ENCODE measurements at places on chromosomes 11 and 22.

GRCh38 chr11:34267417-34267816 lies 90.4 kb downstream of the ABTB2 start:
- DNase-seq, result no peak

GRCh38 chr11:1516273-1517067 lies 29.9 kb upstream of the MOB2 start:
- no peak for DNase-seq

DNA sequence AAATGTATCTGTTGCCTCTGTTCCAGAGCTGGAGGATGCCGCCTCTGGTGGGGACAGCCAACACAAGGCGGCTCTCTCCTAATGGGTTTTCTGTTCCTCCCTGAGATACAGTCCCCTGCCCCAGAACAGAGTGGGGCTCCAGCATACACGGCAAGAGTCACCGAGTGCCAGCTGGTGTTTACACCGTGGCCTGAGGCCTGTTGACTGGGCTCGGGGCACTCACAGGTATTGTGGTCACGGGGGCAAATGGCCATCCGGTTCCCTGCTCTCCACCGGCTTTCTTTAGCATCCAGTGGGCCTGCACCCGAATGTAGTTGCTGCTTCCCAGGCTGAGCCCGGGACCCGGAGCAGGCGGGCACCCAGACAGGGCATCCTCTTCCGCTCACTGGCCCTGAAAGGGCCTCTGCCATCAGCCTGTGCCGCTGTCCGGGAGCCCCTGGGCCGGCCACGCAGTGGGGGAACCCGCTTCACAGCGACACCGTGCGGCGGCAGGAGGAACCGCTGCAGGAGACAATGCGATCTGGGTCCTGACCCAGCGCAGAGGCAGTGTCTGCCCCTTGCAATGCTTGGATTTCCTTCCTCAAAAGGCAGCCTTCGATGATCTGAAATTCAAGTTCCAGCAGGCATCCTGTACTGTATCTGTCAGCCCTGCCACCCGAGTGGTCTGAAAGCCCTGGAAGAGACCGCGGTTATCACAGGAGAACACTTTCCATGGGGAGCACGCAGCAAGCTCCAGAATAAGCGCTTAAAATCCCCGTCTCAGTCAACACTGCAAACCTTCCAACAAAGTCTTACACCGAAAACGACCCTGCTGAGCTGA lies 859 bp upstream of the KRTAP5-5 start:
- DNase-seq, result peak; percentile 81

GRCh38 chr22:46678785-46679700 lies 58.9 kb downstream of the GRAMD4 start:
- DNase-seq, result no peak

- DNase-seq, result no peak
Measured at GRCh38 chr22:27670701-27671412, 130.7 kb downstream of the MN1 start.

GRCh38 chr11:272195-272930 lies 5.8 kb upstream of the NLRP6 start:
- DNase-seq, result no peak

DNA sequence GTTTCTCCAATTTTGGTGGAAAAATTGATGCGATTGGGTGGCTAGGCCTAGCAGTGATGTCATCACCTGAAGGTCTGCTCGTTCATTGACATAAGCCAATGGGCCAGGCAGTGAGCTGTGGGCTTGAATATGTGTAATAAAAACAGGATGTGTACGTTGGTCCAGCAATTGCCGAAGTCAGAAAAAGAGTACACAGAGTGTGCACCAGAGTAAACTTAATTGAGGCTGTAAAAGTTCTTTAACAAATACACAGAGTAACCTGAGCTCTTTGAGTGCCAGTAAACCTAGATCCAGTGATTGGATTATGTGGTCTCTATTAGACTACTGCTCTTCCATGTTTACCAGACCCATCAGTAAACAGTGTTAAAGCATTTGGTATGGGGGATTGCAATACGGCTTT lies 13.0 kb upstream of the GLYATL1 start:
- no peak for DNase-seq

- DNase-seq, result no peak
Measured at GRCh38 chr11:30568931-30569330, 17.2 kb downstream of the MPPED2 start.

- no peak for DNase-seq
Measured at GRCh38 chr11:40168414-40168813, 1291.0 kb downstream of the LRRC4C start.

- no peak for DNase-seq
Measured at GRCh38 chr11:114340311-114341131, 44.3 kb downstream of the NNMT start.

- no peak for DNase-seq
Measured at GRCh38 chr11:74694136-74694930, 36.9 kb downstream of the CHRDL2 start.

- no peak for DNase-seq
Measured at GRCh38 chr11:3042496-3043314, 14.5 kb downstream of the CARS1 start.

DNA sequence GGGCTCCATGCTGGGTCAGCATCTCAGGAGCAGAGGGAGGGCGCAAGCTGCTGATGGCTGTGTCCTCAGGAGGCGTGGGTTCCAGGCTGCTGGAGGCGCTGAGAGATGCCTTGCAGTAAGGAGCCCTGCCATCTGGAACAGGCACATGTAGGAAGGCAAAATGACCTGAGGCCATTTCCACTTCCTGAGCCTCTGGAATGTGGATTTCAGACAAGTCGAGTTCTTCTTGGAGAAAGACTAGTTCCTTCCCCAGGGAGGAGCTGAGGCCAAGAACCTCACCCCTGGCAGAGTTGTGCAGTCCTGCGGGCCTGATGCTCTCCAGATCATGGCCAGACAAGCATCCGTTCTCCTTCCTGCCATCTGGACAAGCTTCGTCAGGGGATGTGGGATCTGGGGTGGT lies 19.3 kb downstream of the HPS4 start:
- DNase-seq, result no peak

- DNase-seq, result no peak
Measured at GRCh38 chr22:17781319-17782031, 7.2 kb upstream of the BID start.

DNA sequence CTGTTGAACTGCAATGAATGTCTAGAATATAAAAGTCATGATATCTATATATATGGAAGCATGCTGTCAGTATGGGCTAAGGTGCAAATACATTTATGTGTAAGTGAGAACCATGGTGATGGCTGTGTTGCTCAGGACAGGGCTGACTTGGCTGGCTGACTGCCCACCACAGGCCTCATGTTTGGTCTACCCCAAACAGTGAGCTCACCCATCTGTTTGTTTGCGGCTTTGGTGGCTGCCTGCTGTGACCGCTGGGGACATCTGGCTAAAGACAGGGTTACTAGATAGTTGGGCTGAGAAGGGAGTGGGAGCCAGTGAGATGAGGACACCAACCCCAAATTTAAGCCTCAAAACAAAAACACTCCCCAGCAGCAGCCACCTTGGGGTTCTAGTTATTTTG lies 6.3 kb downstream of the CD44 start:
- no peak for DNase-seq

DNA sequence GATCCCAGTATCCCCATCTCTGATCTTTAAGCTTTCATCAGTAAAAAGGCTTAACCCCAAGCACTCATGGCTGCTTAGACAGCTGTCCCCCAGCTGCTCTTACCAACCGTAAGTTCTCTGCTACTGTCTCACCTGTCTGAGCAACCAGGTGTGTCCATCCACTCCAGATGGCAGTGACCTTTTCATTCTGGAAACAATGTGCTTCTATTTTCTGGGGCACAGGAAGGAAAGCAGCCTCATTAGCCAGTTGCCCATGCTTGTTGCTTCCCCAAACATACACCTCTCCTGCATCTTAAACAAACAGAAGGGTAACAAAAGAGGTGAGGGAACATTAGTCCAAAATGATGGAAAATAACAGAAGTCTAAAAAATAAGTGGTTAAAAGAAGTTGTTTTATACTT lies 24.4 kb downstream of the SERGEF start:
- no peak for DNase-seq

GRCh38 chr11:78420796-78421209 lies 3.2 kb upstream of the GAB2 start:
- DNase-seq, result peak; percentile 42

DNA sequence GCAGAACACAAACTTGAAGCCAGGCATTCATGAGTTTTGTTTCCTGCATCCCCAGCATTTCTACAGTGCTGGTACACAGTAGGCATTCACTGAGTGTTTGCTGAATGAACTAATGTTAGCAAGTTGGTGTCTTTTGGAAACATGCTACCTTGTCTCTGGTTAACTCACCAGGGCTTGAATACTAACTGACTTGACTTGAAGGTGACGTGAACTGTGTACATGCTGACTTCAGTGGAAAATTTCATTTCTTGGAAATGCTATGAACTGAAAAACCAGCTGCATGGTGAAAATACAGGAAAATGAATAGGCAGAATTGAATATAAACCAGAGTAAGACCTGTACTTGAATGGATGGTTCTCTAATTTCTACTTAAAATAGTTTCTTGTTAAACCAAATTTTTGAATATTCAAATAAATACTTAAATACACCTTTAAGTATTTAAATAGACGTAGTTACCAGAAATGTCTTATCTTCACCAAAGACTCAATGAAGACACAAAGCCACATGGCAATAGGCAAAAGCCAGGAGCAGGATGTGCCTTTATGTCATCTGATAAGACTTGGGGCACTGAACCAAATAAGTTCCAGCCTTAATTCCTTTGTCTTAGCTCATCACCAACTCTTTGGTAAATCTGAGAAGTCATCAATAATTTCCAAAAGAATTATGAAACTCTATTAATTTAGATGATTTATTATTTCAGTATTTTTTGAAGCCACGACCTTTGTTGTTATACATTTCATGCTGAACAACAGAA lies 39.7 kb upstream of the POU2AF2 start:
- DNase-seq, result no peak

DNA sequence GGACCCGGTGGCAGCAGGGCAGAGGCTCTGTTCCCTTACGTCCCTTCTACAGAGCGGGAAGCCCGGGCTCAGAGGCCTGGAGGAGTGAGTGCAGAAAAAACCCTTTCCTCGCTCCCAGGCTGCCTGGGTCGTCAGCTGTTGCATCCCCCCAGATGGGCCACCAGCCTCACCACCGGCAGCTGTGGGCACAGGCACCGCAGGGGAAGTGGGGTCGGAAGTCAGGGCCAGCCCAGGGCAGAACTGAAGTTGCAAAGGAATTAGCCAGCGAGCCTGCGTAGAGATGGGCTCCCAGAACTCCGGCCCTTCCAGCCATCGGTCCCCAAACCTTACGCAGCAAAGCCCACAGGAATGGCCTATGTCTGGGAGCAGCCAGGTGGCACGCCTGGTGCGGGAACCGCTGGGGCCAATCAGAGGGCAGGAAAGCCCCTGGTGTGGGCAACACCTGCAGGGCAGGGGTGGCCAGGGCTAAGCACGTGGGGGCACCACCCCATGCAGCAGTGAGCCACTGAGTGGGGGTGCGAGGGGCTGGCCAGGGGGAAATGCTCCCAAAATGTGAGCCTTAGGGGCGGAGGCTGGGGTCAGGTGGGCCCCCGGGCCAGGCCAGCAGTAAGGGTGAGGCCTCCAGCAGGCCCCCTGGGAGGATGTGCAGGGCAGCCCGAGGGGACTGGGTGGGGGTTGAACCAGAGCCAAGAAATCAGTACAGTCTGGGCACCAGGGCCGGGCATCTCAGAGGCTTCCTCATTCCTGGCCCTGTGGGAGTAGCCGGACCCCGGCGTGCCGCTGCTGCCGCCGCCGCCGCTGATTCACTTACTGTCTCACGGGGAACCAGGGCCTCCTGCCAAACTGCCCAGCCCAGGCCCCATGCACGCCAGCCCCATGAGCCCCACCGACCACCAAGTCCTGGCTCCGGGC lies 58.2 kb downstream of the WNT7B start:
- no peak for DNase-seq

- no peak for DNase-seq
Measured at GRCh38 chr11:92107331-92107730, 117.3 kb upstream of the FAT3 start.

DNA sequence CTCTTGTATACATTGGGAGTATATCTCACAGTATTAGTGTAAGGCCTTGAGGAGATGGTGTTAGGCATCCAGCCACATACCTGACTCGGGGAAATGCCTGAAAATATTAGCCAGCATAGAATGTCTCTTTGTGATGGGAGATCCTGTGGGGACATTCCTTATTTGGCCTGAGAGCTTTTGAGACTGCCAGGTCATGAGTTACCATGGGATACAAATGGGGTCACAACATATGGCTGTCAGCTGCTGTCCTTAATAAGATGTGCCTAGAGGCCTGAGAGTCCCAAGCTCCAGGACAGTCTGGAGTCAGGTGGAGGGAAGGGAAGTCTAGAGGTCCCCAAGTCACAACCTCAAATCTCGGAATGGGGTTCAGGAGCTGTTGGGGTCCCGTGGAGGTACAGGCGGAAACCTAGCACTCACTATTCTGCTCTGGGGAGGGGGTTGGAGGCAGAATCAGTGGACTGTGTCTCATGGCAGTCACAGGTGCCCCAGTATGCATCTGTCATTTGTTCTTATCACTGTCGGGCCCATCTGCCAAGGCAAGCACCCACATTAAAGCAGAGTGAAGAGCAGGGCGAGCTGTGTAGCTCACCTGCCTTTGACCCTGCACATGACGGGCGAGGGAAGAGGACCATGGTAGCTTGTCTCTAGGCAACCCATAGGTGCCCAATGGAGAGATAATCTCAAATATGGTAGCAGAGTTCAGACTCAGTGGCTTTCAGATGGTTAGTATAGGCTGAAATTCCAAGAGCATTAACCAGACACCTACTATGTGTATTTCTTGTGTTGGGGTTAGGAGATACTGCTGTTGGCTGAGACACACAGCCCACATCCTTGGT lies 29.9 kb downstream of the KCNQ1OT1 start:
- DNase-seq, result no peak

- DNase-seq, result no peak
Measured at GRCh38 chr11:115501502-115501892, 2.7 kb downstream of the CADM1 start.

DNA sequence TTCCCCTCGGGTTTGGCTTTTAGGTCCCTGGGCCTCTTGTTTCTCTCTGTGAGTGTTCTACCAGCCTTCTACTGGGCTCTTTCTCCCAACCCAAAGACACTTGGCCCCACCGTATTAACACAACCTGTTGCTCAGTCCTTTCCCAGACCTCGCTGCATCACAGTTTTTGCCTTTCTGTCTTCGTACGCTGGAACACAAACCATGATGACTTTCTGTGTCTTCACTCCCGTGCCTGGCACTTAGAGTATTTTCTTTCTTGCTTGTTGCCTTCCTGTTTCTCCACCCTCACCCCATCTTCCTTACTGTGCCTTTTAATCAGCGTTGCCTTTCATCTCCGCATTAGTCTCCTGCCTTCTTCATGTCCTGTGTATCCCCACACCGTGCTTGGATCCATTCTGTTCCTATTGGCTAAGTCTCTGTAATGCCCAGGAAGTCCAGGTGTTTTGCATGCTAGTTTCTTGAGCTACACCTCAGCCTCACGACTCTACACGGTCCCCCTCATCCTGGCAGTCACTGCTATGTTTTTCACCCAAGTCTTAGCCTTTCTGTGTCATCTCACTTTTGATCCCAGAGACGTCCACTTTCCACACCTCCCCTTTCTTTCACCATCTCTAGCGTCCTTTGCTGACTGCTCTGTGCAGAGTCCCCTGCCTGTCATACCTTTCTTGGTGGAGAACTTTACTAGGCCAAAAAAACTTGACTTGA lies 1.6 kb downstream of the MARK2 start:
- DNase-seq, result no peak

- DNase-seq, result no peak
Measured at GRCh38 chr11:37088573-37088910, 490.5 kb upstream of the RAG2 start.

GRCh38 chr22:43398910-43399309 lies 12.9 kb upstream of the MPPED1 start:
- DNase-seq, result no peak
